ENCODE measurements at places on chromosomes 13 and 19. TPM values are rescaled to one million over a fixed set of nuclear protein-coding genes. Genes with fewer than 3 reads are reported as not detected.

GRCh38 chr13:103878891-103879605, 812.8 kb upstream of the SLC10A2 start:
- no peak overlapping the region for H3K27ac ChIP-seq
- no peaks in the 10 kb centered on the region for H3K27me3 ChIP-seq
- DNase-seq = no peak

DNA sequence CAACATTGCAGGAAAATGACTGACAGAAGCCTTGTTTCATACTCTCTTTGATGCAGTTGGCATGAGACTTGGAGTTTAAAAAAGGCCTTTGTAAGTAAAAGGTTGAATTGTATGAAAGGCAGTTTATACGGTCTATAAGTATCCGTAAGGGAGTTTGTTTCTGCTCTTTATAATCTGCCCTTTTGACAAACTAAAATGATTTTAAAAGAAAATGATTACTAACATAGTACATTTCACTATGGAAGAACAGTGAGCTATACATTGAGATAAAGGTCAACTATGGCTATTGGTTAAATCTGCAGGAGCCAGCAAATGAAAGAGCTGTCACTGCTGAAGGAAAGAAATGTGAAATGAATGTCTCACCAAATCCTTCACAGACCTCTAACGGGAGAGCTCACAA, 296.1 kb upstream of the SLITRK6 start:
- H3K27me3 ChIP-seq = no peaks in the 10 kb centered on the region
- no peak for DNase-seq
- H3K27ac ChIP-seq = no peak overlapping the region
- H3K36me3 ChIP-seq = no peaks in the 10 kb centered on the region
- H3K4me3 ChIP-seq = no peak overlapping the region

DNA sequence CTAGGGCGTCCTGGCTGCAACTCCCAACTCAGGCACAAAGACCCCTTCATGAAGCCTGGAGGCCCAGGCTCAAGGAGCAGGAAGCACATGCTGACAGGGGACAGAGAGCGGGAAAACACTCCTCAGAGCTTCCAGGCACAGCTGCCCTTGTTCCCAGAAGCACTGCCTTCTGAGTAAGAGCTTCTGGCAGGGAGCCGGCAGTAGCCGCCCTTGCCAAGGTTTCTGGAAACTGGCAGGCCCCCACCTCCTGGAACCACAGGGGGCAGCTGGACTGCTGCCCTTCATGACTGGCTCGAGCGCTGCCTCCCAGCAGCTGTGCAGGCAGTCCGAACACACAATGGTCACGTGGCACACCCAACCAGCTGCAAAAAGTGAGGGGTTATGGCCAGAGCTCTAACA, 33.6 kb upstream of the EPHX3 start:
- peaks cover 30% of the 10 kb centered on the region for H3K36me3 ChIP-seq
- H3K27ac ChIP-seq = no peak overlapping the region
- DNase-seq = no peak
- H3K4me1 ChIP-seq = peaks cover 10% of the 10 kb centered on the region

- no peaks in the 10 kb centered on the region for H3K27me3 ChIP-seq
- no peaks in the 10 kb centered on the region for H3K4me1 ChIP-seq
- no peak for DNase-seq
- no peak overlapping the region for H3K27ac ChIP-seq
- no peak overlapping the region for H3K4me3 ChIP-seq
Measured at GRCh38 chr19:55099557-55100506, 17.6 kb downstream of the PPP1R12C start.

- DNase-seq = no peak
- no peak overlapping the region for H3K4me3 ChIP-seq
- no peaks in the 10 kb centered on the region for H3K4me1 ChIP-seq
- H3K27me3 ChIP-seq = no peaks in the 10 kb centered on the region
Measured at GRCh38 chr13:32889986-32890565, 126.1 kb upstream of the KL start.

CEACAM4 gene
- total RNA-seq = not detected

DNA sequence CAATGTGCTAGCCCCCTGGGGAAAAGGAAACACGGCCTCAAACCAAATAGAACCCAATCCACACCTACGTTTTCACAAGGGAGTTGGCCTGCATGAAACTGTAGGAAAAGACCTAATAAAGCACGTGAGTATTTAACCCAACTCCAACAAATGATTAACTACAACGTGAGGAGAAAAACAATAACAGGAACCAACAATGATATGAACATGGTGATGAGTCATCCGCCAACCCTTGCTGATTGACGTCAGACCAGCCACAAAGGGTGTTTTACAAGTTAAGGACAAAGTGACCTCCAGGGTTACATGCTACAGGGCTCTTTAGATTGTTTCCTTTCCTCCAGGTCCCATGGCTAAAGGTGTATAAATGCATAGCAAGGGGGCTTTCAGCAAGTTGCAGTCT, 460.5 kb downstream of the COG6 start:
- peak; percentile 59 for DNase-seq
- peak overlapping the region; percentile 66 for H3K27ac ChIP-seq
- no peak overlapping the region for H3K4me3 ChIP-seq
- no peaks in the 10 kb centered on the region for H3K27me3 ChIP-seq
- peaks cover 15% of the 10 kb centered on the region for H3K4me1 ChIP-seq

METTL21C gene
- total RNA-seq = not detected

- DNase-seq = no peak
- H3K36me3 ChIP-seq = no peaks in the 10 kb centered on the region
- no peak overlapping the region for H3K27ac ChIP-seq
- H3K27me3 ChIP-seq = no peaks in the 10 kb centered on the region
- H3K4me1 ChIP-seq = no peaks in the 10 kb centered on the region
- no peak overlapping the region for H3K4me3 ChIP-seq
Measured at GRCh38 chr13:80215368-80215767, 125.6 kb downstream of the SPRY2 start.

GRCh38 chr13:56412856-56413255, 727.9 kb upstream of the PRR20A start:
- DNase-seq = no peak
- H3K4me3 ChIP-seq = no peak overlapping the region
- H3K4me1 ChIP-seq = no peaks in the 10 kb centered on the region
- no peak overlapping the region for H3K27ac ChIP-seq
- no peaks in the 10 kb centered on the region for H3K36me3 ChIP-seq
- H3K27me3 ChIP-seq = no peaks in the 10 kb centered on the region

DNA sequence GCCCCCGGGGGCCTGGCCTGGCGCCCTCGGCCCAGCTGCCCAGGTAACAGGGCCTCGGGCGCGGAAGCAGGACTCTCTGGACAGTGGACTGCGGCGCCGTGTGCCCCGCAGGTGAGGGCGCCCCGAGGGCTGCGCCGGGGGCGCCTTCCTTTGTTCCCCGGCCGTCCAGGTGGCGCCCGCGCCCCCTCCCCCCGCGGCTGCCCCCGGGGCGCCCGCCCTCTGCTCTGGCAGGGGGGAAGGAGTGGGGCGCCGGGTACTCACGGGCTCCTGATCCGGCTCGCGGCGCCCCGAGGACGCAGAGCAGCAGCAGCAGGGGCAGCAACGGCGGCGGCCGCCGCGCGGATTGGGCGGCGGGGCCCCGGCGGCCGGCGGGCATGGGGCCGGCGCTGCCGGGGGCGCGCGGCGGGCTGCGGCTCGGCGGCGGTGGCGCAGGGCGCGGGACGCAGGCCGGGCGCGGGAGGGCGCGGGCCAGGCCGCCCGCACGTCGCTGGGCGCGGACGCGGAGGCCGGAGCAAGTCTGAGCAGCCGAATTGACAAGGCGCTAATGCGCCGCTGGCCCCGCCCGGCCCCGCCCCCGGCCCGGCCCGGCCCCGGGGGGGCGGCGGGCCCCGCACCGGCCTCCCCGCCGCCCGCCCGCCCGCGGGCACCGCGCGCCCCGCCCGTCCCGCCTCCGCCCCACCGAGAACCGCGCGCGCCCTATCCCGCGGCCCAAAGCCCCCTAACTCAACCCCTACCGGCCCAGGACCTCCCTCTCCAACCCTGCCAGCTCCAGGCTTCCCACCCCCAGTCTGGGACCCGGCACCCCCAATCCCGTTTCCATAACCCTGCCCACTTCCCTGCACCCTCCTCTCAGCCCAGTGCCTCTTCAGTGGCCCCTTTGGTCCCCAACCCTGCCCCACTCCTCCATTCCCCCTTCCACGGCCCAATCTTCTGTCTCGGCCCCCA, at the start of gene CRLF1:
Gene CRLF1 (minus strand): TSS at position 519 of the 945 bp plus-strand sequence. CDS start 143 bp downstream, at position 376.
- H3K36me3 ChIP-seq = no peaks in the 10 kb centered on the region
- no peak within 1 kb of the TSS for H3K27ac ChIP-seq
- DNase-seq = no peak
- no peak within 1 kb of the TSS for H3K4me3 ChIP-seq
- H3K27me3 ChIP-seq = peaks cover 67% of the 10 kb centered on the region
- peaks cover 14% of the 10 kb centered on the region for H3K4me1 ChIP-seq

ZFR2 gene
- total RNA-seq = not detected

- H3K4me3 ChIP-seq = no peak overlapping the region
- H3K27me3 ChIP-seq = no peaks in the 10 kb centered on the region
- peak; percentile 23 for DNase-seq
- H3K36me3 ChIP-seq = no peaks in the 10 kb centered on the region
- H3K27ac ChIP-seq = no peak overlapping the region
Measured at GRCh38 chr19:29622166-29623070, 16.3 kb downstream of the POP4 start.

GRCh38 chr13:32969516-32969941, 46.7 kb upstream of the KL start:
- no peaks in the 10 kb centered on the region for H3K27me3 ChIP-seq
- no peak overlapping the region for H3K27ac ChIP-seq
- DNase-seq = no peak
- no peaks in the 10 kb centered on the region for H3K36me3 ChIP-seq

- H3K36me3 ChIP-seq = peaks cover 8% of the 10 kb centered on the region
- H3K27ac ChIP-seq = peak overlapping the region; percentile 99
- no peaks in the 10 kb centered on the region for H3K27me3 ChIP-seq
- H3K4me3 ChIP-seq = peak overlapping the region; percentile 94
- peak; percentile 28 for DNase-seq
Measured at GRCh38 chr13:27450921-27451471, 632 bp upstream of the MTIF3 start.

- peaks cover 5% of the 10 kb centered on the region for H3K36me3 ChIP-seq
- no peak overlapping the region for H3K27ac ChIP-seq
- DNase-seq = no peak
Measured at GRCh38 chr19:45139286-45140143, 21.3 kb downstream of the NKPD1 start.

- peaks cover 4% of the 10 kb centered on the region for H3K27me3 ChIP-seq
- no peaks in the 10 kb centered on the region for H3K36me3 ChIP-seq
- H3K4me3 ChIP-seq = no peak overlapping the region
- no peak overlapping the region for H3K27ac ChIP-seq
- H3K4me1 ChIP-seq = no peaks in the 10 kb centered on the region
Measured at GRCh38 chr13:52931539-52932431, 83.3 kb upstream of the PCDH8 start.

- peaks cover 2% of the 10 kb centered on the region for H3K27me3 ChIP-seq
- peak overlapping the region; percentile 39 for H3K4me3 ChIP-seq
- peaks cover 8% of the 10 kb centered on the region for H3K4me1 ChIP-seq
Measured at GRCh38 chr13:91313581-91313980, 33.9 kb upstream of the MIR17HG start.

DNA sequence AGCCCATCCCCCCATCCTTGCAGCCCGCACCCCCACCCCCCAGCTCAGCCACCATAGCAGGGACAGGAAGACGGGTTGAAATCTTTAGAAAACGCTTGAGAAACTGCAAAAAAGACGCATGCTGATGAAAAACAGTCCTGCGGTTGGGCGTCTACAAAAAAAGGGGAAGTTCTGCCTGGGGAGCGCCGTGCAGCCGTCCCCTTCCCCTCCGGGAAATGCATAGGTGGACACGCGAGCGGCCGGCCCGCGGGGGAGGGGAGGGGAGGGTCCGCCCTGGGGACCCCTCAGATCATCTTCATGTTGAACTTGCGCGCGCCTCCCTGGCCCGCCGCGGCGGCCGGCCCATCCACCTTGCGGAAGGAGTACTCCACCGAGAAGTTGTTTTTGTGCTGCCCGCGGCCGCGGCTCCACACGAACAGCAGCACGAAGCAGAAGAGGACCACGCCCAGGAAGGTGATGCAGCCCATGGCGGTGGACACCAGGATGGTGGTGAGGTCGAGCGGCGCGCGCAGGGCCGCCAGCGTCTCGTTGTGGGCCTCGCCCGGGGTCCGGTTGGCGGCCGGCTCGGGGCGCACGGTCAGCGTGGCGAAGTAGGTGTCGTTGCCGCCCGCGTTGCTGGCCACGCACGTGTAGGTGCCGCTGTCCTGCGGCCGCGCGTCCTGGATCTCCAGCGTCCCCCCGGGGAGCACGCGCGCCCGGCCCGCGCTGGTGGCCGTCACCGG, 7.9 kb upstream of the PEAK3 start:
- H3K27me3 ChIP-seq = peaks cover 5% of the 10 kb centered on the region
- H3K4me3 ChIP-seq = peak overlapping the region; percentile 75
- DNase-seq = peak; percentile 72
- H3K36me3 ChIP-seq = peaks cover 2% of the 10 kb centered on the region
- peaks cover 27% of the 10 kb centered on the region for H3K4me1 ChIP-seq
- H3K27ac ChIP-seq = no peak overlapping the region
